ENCODE measurements at places on chromosomes 5 and 9.

DNA sequence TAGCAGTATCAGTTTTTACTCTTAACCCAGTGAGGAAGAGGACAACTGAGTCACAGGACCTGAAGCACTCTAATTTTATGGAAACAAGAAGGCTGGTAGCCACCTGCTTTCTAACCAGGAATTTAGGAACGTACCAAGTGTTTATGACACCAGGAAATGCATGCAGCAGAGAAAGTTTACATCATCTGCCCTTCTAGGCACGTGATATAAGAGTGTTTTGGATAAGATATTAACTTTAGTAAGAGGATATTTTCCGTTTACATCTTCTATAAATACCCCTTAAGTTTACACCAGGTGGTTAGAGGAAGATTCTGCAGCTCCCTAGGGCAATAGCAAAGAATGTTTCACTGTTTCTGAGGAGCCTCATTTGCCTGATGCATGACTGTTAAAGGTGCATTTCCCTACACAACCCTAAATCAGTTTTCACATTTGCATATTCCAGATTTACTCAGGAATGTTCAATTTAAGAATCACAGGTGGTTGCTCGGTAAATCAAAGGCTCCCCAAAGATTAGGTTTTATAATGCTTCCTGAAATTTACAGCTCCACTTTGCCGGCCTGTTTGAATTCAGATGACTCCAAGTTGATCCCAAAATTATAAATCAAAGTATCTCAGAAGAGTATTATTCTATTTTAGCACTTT, 1.8 kb downstream of the TSC1 start:
- no peak for DNase-seq

GRCh38 chr9:112378328-112379176, 1.4 kb upstream of the HSDL2 start:
- peak; percentile 2 for DNase-seq

GRCh38 chr9:100670719-100671118, 92.8 kb downstream of the CAVIN4 start:
- DNase-seq = no peak

- no peak for DNase-seq
Observed at GRCh38 chr5:72255237-72255636, 64.8 kb downstream of the MRPS27 start.

DNA sequence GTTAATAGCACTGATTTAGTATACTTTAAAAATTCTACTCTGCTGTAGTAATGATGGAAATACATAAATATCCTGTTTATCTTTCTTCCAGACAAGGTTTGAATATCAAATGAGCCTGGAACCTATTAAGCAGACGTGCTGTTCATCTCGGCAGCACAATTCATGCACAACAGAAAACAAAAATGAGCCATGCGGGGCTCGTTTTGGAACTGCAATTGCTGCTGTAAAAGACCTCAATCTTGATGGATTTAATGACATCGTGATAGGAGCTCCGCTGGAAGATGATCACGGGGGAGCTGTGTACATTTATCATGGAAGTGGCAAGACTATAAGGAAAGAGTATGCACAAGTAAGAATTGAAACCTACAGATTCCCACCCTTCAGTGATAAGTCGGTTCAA, 79.1 kb upstream of the ITGA2 start:
- no peak for DNase-seq

GRCh38 chr9:130295431-130295830, 29.9 kb downstream of the HMCN2 start:
- DNase-seq = no peak

GRCh38 chr9:88303721-88304451, 84.4 kb upstream of the SPIN1 start:
- DNase-seq = no peak

DNA sequence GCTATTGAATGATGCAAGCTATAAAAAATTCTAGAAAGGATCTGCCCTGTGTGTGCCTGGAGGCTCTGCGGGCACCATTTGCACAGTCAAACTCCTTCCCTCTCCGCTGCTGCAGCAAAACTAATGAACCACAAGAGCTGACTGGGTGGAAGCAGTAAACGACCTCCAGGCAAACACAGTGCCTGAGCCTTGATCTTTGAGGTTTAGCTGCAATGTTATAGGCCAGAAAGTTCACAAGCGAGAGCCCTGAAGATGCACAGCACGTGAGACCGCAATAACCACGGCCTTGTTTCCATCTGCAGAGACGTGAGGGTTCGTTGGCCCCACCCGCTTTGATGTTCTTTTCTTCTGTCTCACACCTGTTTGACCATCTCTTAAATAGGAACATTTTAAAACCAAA, 69.2 kb upstream of the S1PR3 start:
- peak; percentile 58 for DNase-seq

GRCh38 chr9:87564791-87565241, 67.1 kb downstream of the DAPK1 start:
- DNase-seq = no peak

Measured in CD4-positive, alpha-beta T cell treated with Interleukin-6 at 100 ng/mL for 8 hours (primary cell).